ENCODE measurements at places on chromosomes 2 and 18. TPM values are rescaled to one million over a fixed set of nuclear protein-coding genes. Genes with fewer than 3 reads are reported as not detected.

The ZNF804A gene
- total RNA-seq = 0.27 TPM

The ANKRD29 gene
- 33.4 TPM for total RNA-seq

The CDH19 gene
- total RNA-seq = 1.5 TPM

The CCDC68 gene
- total RNA-seq = 8.6 TPM

The HOXD9 gene
- total RNA-seq = 70.8 TPM

The DCC gene
- total RNA-seq = 3.2 TPM

The ANKRD30BL gene
- not detected for total RNA-seq

The TTR gene
- total RNA-seq = not detected

The CRYGD gene
- total RNA-seq = not detected

The HTR2B gene
- 3.8 TPM for total RNA-seq

The SPRED2 gene
- total RNA-seq = 35.0 TPM

GRCh38 chr2:112162341-112162740 is 24.2 kb downstream of the FBLN7 start:
- H3K27ac ChIP-seq = no peak overlapping the region
- H3K36me3 ChIP-seq = no peaks in the 10 kb centered on the region
- H3K4me1 ChIP-seq = no peaks in the 10 kb centered on the region
- no peak overlapping the region for H3K4me3 ChIP-seq
- no peak for DNase-seq

- H3K4me1 ChIP-seq = no peaks in the 10 kb centered on the region
- H3K36me3 ChIP-seq = no peaks in the 10 kb centered on the region
- no peak overlapping the region for H3K27ac ChIP-seq
- no peaks in the 10 kb centered on the region for H3K27me3 ChIP-seq
Observed at GRCh38 chr2:10204326-10205161, 82.0 kb downstream of the RRM2 start.

GRCh38 chr2:123303731-123304130 is 721.4 kb upstream of the CNTNAP5 start:
- H3K36me3 ChIP-seq = no peaks in the 10 kb centered on the region
- DNase-seq = no peak
- H3K4me1 ChIP-seq = no peaks in the 10 kb centered on the region
- no peak overlapping the region for H3K27ac ChIP-seq
- H3K27me3 ChIP-seq = no peaks in the 10 kb centered on the region

GRCh38 chr2:177726931-177727348 is 334.4 kb downstream of the AGPS start:
- no peak overlapping the region for H3K4me3 ChIP-seq
- H3K36me3 ChIP-seq = no peaks in the 10 kb centered on the region

DNA sequence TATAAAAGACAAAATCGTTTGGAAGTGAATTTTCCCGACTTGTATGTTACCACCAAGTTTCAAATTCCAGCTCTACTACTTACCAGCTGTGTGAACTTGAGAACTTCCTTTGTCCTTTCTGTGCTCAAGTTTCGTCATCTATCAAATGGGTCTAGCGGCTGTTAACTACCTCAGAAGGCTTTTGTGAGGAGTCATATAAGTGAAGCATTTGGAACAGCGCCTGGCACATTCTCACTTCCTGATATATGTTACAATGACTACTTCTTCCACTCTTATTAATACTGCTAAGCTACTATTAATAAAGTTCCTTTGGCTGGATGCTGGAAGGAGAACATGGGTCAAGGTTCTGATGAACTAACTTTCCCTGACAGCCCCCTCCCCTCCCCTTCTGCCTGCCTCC is 104.5 kb downstream of the MEIS1 start:
- H3K4me3 ChIP-seq = no peak overlapping the region
- no peaks in the 10 kb centered on the region for H3K36me3 ChIP-seq
- no peak for DNase-seq
- peak overlapping the region; percentile 42 for H3K27ac ChIP-seq
- peaks cover 13% of the 10 kb centered on the region for H3K4me1 ChIP-seq

DNA sequence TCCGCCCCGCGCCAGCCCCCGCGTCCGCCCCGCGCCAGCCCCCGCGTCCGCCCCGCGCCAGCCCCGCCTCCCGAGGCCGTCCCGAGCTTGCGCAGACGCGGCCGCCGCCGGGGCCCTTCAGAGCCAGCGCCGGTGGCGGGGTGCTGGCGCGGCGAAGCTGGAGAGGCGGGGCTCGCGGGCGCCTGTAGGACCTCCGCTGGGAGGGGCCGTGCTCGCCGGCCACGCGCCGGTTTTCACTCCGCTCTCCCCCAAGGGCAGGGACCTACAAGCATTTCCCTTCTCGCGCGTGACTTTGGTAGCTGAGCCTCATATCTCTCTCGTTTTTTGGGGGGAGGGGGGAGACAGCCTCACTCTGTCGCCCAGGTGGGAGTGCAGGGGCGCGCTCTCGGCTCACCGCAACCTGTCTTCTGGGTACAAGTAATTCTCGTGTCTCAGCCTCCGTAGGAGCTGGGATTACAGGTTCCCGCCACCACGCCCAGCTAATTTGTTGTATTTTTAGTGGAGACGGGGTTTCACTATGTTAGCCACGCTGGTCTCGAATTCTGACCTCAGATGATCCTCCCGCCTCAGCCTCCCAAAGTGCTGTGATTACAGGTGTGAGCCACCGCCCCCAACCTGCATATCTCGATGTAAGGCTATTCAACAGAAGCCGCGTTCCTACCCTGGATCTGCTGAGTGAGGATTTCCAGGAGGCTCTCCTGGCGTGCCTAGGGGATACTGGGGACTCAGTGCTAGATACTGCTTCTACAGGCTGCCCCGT is at the start of gene ZNF514:
ZNF514 (minus strand) TSS at position 159 of the 760 bp plus-strand sequence. CDS start 6,595 bp downstream, outside the sequence.
- H3K27me3 ChIP-seq = no peaks in the 10 kb centered on the region
- peak within 1 kb of the TSS; percentile 85 for H3K4me3 ChIP-seq
- H3K27ac ChIP-seq = peak within 1 kb of the TSS; percentile 92
- no peaks in the 10 kb centered on the region for H3K36me3 ChIP-seq

GRCh38 chr2:167212014-167212648 is 323.9 kb downstream of the XIRP2 start:
- no peaks in the 10 kb centered on the region for H3K4me1 ChIP-seq
- H3K4me3 ChIP-seq = no peak overlapping the region
- no peaks in the 10 kb centered on the region for H3K36me3 ChIP-seq
- no peak overlapping the region for H3K27ac ChIP-seq

DNA sequence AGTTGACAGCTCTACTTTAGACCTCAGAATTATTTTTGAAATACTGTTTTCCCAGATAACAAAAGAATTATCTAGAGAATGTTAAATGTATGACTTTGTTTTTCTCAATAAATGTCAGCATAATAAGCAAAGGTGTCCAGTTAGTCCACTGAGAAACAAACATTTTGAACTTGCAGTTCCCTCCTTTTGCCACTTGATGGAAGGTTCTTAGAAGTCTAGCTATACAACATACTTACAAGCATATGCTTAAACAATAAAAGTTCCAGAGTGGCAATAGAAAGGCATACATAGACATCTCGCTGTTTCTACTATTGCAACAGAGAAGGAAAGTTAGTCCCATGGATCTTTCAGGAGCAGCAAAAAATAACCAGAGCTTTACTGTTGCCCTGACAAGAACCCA is 11.8 kb downstream of the NDUFA10 start:
- no peaks in the 10 kb centered on the region for H3K27me3 ChIP-seq
- no peak overlapping the region for H3K27ac ChIP-seq
- H3K4me3 ChIP-seq = no peak overlapping the region
- H3K4me1 ChIP-seq = no peaks in the 10 kb centered on the region
- no peaks in the 10 kb centered on the region for H3K36me3 ChIP-seq
- no peak for DNase-seq

DNA sequence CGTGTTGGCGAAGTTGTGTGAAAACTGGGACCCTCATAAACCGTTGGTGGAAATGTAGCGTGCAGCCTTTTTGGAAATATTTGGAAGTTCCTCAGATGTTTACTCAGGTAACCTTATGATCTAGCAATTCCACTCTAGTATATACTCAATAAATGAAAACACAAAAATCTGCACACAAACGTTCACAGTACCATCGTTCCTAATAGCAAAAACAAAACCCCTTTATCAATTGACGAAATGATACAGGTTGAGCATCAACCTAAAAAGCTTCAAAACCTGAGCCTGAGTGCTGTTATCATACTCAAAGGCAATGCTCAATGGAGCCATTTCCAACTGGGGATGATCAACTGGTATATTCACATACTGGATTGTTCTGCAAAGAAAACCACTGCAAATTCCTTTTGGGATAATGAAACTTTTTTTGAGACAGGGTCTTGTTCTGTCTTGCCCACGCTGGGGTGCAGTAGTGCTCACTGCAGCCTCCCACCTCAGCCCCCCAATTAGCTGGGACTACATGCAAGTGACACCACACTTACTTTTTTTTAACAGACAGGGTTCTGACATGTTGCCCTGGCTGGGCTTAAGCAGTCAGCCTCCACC is 777 bp upstream of the C18orf32 start:
- H3K27me3 ChIP-seq = no peaks in the 10 kb centered on the region
- H3K27ac ChIP-seq = peak overlapping the region; percentile 89
- peak overlapping the region; percentile 66 for H3K4me3 ChIP-seq
- H3K36me3 ChIP-seq = no peaks in the 10 kb centered on the region
- DNase-seq = no peak
- H3K4me1 ChIP-seq = no peaks in the 10 kb centered on the region

- no peaks in the 10 kb centered on the region for H3K27me3 ChIP-seq
- DNase-seq = no peak
- no peaks in the 10 kb centered on the region for H3K36me3 ChIP-seq
- no peak overlapping the region for H3K4me3 ChIP-seq
- no peaks in the 10 kb centered on the region for H3K4me1 ChIP-seq
Observed at GRCh38 chr2:142134911-142135310, 4.1 kb upstream of the LRP1B start.

DNA sequence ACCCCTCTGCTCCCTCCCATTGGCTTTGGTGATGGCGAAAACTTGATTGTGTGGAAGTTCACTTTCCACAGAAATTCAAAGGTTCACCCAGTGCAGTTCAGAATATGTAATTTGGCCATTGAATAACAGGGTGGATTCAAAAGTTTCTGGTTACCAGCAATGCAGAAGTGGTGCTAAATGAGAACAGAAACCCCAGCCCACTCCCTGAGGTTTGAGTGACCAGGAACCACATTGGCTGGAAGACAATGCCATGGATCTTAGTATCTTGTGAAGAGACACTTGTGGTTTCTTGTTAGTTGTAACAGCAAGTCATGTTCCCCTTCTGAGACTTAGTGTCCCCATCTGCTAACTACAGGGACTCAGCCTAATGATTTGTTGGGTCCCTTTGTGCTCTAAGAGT is 49.8 kb downstream of the QPCT start:
- DNase-seq = no peak
- H3K36me3 ChIP-seq = no peaks in the 10 kb centered on the region
- no peaks in the 10 kb centered on the region for H3K27me3 ChIP-seq
- H3K27ac ChIP-seq = no peak overlapping the region

DNA sequence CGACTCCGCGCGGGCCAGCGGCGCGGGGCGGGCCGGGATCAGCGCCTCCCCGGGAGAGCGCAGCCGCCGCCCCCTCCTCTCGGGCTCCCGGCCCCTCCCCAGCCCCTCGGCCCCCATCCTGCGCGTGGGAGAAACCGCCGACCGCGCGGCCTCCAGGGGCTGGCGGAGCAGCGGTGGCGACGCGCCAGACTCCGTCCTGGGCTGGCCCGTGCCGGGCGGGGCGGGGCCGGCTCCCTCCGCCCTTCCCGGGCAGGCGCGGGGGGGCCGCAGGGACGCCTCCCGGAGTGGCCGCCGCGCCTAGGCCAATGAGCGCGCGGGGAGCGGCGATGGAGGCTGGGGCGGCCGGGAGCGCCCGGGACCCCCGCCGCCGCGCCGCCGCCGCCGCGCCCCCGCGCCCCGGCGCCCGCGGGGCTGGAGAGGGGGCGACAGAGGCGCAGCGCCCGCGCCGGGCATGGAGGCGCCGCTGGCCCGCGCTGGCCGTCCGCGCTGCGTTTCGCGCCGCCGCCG is 49.1 kb downstream of the KCNIP3 start:
- peaks cover 5% of the 10 kb centered on the region for H3K4me1 ChIP-seq
- H3K27me3 ChIP-seq = no peaks in the 10 kb centered on the region
- peak overlapping the region; percentile 94 for H3K27ac ChIP-seq
- no peaks in the 10 kb centered on the region for H3K36me3 ChIP-seq
- peak overlapping the region; percentile 91 for H3K4me3 ChIP-seq

DNA sequence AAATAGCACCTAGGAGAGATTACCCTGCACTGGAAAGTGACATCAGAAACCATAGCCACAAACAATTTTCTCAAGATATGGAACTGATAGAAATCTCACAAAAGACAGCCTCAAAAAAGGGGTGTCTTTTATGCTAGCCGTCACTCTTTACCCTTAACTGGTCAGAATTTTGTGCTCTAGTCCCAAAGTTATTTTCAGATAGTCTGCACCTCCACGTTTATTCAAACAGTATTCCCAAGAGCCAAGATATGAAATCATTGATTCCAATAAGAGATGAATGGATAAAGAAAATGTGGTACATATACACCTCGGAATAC is 23.5 kb upstream of the PMAIP1 start:
- no peaks in the 10 kb centered on the region for H3K4me1 ChIP-seq
- H3K27ac ChIP-seq = no peak overlapping the region
- no peaks in the 10 kb centered on the region for H3K36me3 ChIP-seq
- no peaks in the 10 kb centered on the region for H3K27me3 ChIP-seq
- no peak overlapping the region for H3K4me3 ChIP-seq

DNA sequence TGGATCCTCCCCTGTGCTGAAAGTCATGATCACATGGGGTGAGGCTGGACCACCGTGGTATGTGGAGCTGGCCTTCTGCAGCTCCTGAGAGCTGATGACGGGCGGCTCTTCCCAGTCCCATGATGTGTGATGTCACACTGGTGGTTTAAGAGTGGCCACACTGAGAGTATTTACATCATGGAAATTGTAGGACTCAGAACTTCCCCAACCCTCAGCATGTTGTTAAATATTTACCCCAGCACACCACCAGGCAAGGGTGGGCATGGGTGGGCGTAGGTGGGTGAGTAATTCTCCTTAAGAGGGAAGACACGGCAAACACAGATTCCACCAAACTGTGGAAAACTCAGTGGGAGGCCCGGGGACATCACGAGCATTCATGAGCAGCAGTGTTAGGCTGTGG is 106.8 kb downstream of the ALPK2 start:
- no peak for DNase-seq
- H3K36me3 ChIP-seq = no peaks in the 10 kb centered on the region
- no peak overlapping the region for H3K4me3 ChIP-seq
- H3K27me3 ChIP-seq = no peaks in the 10 kb centered on the region
- H3K27ac ChIP-seq = no peak overlapping the region
- no peaks in the 10 kb centered on the region for H3K4me1 ChIP-seq

- no peak overlapping the region for H3K27ac ChIP-seq
- no peak overlapping the region for H3K4me3 ChIP-seq
- DNase-seq = no peak
- H3K27me3 ChIP-seq = no peaks in the 10 kb centered on the region
Observed at GRCh38 chr2:166521155-166521554, 27.1 kb upstream of the SCN7A start.

- no peak for DNase-seq
- no peaks in the 10 kb centered on the region for H3K27me3 ChIP-seq
- no peak overlapping the region for H3K4me3 ChIP-seq
- H3K36me3 ChIP-seq = no peaks in the 10 kb centered on the region
- no peak overlapping the region for H3K27ac ChIP-seq
- no peaks in the 10 kb centered on the region for H3K4me1 ChIP-seq
Observed at GRCh38 chr2:59590798-59591197, 962.7 kb downstream of the BCL11A start.

GRCh38 chr2:117996525-117996924 is 17.3 kb downstream of the CCDC93 start:
- H3K36me3 ChIP-seq = no peaks in the 10 kb centered on the region
- no peaks in the 10 kb centered on the region for H3K27me3 ChIP-seq
- no peak for DNase-seq
- no peak overlapping the region for H3K27ac ChIP-seq
- H3K4me1 ChIP-seq = no peaks in the 10 kb centered on the region
- H3K4me3 ChIP-seq = no peak overlapping the region
